ENCODE measurements at places on chromosomes 7 and 10.

GRCh38 chr7:116771640-116772039 is 90.7 kb upstream of the CAPZA2 start:
- DNase-seq = no peak

- peak; percentile 28 for DNase-seq
These were observed 128.5 kb upstream of the PFKP start for GRCh38 chr10:2938869-2939268.

DNA sequence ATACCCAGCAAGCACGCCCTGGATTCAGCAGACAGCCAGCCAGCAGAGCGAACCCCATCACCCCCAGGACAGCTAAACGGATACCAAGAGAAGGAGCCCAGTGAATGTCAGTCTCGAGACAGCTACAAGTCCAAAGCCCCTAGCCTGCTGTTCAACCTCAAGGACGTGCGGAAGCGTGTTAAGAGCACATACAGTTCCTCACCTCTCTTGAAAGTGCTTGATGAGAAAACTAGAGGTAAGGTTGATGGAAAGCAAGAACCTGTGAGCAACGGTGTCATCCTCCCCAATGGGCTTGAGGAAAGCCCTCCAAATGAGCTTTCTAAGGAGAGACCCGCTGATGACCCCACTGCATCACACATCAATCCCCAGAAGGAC is 24.9 kb downstream of the C10orf71 start:
- no peak for DNase-seq

GRCh38 chr10:29949411-29950011 is 109.9 kb downstream of the JCAD start:
- DNase-seq = peak; percentile 98

DNA sequence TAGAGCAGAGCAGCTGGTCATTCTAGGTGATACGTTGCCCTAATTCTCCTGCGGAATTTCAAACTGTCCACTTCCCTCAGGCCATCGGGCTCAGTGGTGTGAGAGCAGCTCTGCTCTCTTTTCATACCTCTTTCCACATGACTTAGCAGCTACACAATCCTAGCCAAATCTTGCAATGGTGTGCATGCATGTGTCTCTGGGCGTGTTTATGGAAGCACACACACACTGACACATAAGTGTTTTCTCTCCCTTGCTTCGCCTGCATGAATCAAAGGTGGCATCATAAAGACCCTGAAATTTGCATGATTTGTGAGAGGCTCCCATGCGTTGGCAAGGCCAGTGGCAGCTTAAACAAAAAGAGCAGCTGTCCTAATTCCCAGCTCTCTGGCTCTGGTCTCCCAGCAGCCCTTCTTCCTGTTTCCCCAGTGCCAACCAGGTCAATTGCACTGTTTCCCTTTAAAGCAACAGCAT is 1189.5 kb downstream of the GATA3 start:
- DNase-seq = no peak

GRCh38 chr10:53765311-53765710 is 992.7 kb upstream of the MBL2 start:
- no peak for DNase-seq

- DNase-seq = peak; percentile 13
These were observed 488 bp downstream of the MTERF1 start for GRCh38 chr7:91880016-91880412.

- DNase-seq = peak; percentile 93
These were observed 673.1 kb downstream of the TNS3 start for GRCh38 chr7:46908770-46909169.

- DNase-seq = no peak
These were observed 34.4 kb upstream of the SLC29A4 start for GRCh38 chr7:5248201-5248885.

DNA sequence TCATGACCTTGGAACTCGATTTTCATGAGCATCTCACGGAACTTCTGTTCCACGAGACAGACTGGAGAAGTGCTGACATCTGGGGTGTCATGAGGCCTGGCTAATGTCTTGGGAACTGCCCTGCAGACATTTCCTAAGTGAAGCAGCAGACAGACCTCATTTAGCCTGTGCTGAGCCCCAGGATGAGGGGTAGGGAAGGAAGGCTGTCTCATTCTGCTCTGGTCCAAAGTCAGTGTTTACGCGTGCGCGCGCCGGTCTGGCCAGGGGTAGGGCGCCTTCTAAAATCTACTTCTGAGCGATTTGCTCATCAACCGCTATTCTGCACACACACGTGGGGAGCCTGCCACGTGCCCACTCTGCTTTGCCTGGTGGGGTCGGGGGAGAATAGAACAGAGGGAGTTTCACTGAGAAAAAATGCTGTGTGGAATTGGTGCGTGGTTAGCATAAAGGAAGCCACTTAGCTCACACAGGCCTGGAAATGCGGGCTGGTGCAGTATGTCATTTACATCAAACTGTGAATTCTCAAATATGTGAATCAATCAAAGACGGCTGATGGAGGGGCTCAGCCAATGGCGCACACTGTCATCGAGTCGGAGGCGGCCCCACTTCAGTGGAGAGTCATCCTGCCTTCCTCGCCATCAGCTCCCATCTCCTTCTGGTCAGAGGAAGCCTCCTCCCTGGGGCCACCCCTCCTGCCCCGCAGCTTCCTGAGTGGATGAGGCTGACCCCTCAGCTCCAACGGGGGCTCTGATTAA is 335.1 kb downstream of the ADARB2 start:
- DNase-seq = no peak

DNA sequence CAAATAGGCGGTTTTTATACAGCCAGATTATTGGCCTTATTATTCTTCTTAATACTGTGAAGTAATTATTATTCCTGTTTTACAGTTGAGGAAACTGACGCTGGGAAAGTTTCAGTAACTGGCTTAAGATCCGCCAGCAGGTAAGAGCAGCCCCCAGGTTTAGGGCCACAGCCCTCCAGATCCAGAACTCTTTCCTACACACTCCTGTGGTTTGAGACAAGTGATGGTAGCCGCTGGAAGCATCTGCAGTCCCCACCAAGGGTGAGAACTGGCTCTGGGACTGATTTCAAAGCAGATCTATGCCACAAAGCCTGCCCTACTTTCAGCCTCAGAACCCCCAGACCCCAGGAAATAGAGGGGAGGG is 3.0 kb upstream of the UNC5B start:
- DNase-seq = no peak

DNA sequence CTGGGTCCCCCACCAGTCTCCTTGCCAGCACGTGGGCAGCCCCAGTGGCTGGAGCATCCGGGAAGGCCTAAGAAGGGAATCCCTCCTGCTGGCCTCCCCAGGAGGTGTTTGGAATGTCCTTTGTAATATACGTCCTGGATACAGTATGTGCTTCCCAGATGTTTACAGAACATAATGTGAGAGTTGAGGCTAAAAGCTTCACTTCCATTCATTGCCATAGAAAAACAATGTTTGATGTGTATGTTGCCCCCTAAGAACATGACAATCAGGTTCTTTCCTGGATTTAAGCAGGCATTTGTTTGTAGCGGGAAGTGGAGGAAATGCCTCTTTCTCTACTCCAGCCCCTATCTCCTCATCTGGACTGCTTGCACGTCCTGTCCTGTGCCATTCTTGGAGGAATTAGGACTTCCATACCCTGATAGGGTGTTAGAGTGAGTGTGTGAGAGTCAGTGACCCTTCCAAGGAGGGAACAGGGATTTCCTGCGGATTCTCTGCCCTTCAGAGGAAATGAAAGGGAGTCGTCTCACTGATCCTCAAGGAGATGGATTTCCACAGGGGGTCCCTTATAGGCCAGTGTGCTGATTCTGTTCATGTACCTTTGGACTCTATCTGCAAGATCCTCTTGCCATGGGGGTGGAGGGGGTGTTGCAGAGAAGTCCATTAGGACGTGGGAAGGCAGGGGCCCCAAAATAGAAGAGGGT is 1.2 kb downstream of the IGFBP1 start:
- DNase-seq = no peak

GRCh38 chr7:135801045-135801693 is 52.6 kb upstream of the FAM180A start:
- peak; percentile 72 for DNase-seq

DNA sequence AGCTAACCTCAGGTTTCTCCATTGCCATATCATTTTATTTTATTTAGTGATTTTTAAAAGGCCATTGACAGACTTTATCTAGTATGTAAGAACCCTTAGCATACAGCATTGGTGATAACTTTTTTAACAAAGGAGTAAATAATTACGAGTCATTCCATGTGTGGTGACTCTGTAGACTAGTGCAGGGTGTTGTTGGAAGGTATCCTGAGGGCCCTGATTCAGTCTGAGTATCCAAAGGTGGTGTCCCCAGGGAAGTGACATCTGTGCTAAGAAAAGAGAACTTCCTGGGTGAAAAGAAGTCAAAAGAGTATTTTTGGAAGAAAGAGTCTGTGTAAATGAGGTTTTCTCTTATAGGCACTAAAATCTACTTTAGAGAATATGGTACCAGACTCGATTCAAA is 308.4 kb downstream of the C7orf25 start:
- no peak for DNase-seq

- DNase-seq = no peak
These were observed at the start of gene OR2A14 for GRCh38 chr7:144122876-144123275. OR2A14 (plus strand) TSS chr7:144123176; CDS start chr7:144129113, 5,937 bp downstream.

DNA sequence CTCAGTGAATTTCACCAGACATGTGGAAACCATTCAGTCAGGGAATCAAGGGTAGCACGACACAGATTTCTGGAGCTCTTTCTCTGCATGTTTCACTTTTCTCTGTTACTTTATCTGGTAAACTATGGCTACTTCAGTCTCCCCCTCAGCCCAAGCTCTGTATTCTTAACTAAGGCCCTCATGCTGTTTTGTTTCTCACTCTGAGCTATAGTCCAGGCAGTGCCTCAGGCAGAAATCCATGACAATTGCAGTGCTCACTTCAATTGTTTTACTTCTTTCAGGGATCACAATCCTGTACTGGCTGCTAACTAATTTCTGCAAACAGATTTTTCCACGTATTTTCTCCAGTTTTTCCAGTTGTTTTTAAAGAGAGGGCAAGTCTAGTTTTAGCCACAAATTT is 1599.9 kb upstream of the LRRTM3 start:
- DNase-seq = no peak

DNA sequence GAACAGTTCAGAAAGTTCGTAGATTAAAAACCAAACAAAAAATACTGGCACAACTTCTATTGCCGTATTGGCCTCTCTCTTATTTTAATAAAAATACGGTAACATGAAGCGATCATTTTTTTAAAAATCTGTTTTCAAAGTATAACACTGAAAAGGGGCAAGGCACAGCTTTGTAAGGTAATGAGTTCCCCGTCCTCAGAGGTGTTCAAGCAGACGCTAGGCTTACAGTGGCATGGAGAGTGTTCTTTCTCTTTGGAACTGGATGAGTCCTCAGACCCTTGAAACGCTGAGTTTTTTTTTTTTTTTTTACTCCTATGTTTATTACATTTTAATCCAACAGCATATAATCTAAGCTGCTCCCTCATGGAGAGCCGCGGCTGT is 7.8 kb downstream of the EN2 start:
- no peak for DNase-seq

DNA sequence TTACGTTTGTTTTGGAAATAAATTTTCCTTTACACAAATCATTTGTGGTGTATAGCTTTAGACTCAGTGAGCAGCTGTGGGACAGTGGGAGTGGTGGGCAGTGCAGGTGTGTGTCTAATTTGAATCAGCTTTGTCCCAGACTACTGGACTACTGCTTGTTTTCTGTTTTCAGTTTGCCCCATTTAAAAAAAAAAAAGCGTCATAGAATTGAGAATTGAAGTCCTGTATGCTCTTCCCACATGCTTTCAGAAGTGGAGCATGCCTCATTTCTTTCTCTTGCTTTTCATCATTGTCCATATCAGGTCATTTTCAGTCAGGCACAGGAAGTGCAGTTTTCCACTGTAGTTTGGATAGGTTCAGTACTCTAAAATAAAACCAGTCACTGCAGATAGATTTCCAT is 66.1 kb downstream of the SHH start:
- DNase-seq = no peak

- DNase-seq = no peak
These were observed 48.2 kb upstream of the FXYD4 start for GRCh38 chr10:43323245-43323644.

DNA sequence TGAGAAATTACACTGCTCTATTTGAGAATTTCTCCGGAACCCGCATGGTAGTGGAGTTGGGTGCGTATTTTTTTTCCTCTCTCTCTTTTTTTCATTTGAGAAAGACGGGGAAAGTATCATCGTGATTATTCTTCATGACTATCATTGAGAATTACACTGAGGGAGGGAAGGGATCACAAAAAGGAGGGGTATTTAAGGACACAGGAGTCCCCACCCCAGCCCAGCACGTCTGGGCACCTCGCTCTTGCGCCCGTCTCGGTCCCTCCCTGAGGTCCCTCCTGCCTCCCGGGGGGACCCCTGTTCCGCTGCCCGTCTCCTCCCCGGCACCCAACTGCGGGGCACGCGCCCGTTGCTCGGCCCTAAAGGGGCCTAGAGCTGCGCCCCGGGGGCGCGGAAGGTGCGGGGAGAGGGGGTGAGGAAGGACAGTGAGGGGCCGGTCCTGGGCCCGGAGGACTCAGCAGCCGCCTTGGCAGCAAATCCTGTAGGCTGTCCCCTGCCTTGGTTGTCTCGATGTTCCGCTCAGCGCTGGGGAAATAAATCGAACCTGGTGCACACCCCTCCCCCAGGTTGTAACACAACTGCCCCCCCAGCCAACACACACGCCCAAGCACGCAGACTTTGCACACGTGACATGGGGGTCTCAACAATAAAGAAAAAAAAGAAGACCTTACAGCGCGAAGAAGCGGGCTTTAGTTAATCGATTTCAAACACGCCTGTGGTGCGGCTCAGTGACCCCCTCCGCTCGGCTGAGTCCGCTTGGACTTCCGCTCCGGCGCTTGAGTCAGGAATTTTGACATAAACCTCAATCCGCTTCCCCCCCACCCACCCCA is 18.6 kb upstream of the GATA3 start:
- DNase-seq = no peak

GRCh38 chr7:127683776-127684681 is 32.0 kb downstream of the SND1 start:
- peak; percentile 85 for DNase-seq

- DNase-seq = peak; percentile 30
These were observed 157.5 kb upstream of the PHYHIPL start for GRCh38 chr10:59018977-59019376.

DNA sequence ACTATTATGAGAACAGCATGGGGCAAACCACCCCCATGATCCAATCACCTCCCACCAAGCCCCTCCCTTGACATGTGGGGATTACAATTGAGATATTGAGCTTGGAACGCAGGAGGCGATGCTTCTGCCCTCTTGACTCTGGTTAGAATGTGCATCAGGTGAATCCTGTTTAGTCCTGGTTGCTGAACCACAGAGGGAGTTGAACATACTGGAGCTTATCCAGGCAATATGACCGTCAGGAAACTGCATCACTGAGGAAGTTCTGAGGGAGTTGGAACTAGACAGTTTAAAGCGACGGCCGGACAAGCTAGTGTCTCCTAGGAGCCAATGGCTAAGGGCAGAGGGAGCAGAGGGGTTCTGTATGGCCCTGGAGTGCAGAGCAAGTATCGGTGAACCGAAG is 31.8 kb upstream of the GARS1 start:
- no peak for DNase-seq

- no peak for DNase-seq
These were observed 131.6 kb upstream of the EFCAB10 start for GRCh38 chr7:105712877-105713276.

- no peak for DNase-seq
These were observed 28.7 kb upstream of the JAKMIP3 start for GRCh38 chr10:132036887-132037675.

- no peak for DNase-seq
These were observed 42.5 kb downstream of the TACR2 start for GRCh38 chr10:69374242-69374641.

All from AG10803 (cell line).